G401 (cell line): ENCODE measurements at places on chromosomes 7 and 10.
A peak's percentile ranks its signal among the peaks of the same experiment; 100 is the strongest.

- DNase-seq = peak; percentile 33
These were observed 36.3 kb downstream of the JAZF1 start for GRCh38 chr7:28144266-28144665.

- DNase-seq = no peak
These were observed 393.0 kb downstream of the PHTF2 start for GRCh38 chr7:78191475-78192079.

- peak; percentile 27 for DNase-seq
These were observed 43.2 kb downstream of the BTRC start for GRCh38 chr10:101397140-101397539.

DNA sequence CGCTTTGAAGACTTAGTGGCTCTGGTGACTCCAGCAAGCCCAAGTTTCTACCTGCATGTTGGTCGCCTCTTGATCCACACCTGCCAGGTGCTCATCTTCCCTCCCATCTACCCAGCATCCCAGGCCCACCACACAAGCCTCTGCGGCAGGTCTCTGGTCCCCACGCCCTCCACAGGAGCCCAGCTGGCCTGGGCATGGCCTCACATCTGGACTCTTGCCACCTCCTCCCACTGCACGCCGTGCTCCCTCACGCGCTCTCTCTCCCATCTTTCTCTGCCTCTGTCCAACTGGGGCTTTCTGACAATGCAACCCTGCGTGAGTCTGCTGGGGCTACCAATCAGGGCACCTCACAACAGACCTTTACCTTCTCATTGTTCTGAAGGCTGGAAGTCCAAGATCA lies 50.2 kb upstream of the FGFR2 start:
- no peak for DNase-seq

DNA sequence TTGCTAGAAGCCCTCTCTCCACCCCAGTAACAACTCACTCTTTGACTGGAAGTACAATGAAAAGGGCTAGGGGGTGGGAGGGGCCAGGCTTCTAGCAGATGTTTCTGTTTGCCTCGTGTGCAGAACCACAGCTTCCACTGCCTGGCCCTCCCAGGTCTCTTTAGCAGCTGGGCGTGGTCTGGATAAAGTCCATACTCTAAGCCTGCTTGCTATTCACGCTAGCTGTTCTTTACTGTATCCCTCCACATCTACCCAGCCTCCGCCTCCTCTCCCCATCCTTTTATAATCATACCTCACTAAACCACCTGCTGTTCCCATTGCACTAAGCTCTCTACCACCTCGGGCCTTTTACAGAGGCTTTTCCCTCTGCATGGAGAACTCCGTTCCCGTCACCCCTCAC lies 288.8 kb downstream of the CAMK1D start:
- DNase-seq = no peak

GRCh38 chr10:6877336-6877721 lies 297.3 kb upstream of the PRKCQ start:
- DNase-seq = no peak

- no peak for DNase-seq
These were observed 89.2 kb downstream of the DYNC2I1 start for GRCh38 chr7:158945519-158945918.

- DNase-seq = peak; percentile 59
These were observed 40.2 kb upstream of the PROSER2 start for GRCh38 chr10:11782793-11783557.
